ENCODE measurements at places on chromosomes 4 and X. TPM values are rescaled to one million over a fixed set of nuclear protein-coding genes. Genes with fewer than 3 reads are reported as not detected.

DNA sequence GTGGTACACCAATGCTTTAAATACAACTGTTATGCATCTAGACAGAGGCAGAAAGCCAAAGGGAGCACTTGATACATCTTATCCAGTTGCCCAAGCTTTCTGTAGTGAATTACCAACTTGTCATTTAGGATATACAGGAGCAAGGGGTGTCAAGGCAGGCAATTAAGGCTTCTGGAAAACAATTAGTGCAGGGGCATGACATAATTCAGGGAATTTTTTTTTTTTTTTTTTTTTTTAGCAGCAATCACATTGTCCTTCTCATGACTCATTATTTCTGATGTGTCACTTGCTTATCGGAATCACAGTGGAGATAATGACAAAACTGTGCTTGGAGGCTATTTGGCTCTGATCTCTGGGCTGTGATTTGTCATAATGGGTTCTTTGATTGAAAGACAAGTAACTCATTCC, 259.5 kb downstream of the ARHGAP24 start:
- no peak for DNase-seq

DNA sequence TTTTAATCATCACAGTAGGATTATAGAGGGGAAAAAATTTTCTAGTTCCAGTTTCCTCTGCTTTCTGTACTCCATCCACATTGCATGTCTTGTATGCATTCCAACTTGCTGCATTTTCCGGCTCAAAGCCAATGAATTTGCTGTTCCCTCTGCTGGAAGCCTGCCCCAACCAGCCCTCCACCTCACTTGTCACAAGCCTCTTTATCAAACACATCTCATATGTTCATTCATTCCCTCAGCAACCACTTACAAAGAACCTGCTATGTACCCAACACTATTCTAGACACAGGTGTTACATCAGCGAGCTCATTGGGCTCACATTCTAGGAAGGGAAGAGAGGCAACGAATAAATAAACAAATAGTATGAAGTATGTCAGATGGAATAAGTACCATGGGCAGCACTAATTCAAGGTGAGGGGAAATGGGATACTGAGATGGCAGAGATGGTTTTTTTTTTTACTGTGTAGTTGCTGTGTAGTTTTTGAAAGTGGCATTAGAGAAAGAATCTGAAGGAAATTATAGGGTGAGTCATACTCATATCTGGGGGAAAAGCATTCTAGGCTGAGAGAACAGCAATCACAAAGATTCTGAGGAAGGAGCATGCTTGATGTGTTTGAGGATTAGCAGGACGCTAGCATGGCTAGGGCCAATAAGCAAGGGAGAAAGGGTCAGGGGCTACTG, 332.5 kb downstream of the PDGFC start:
- DNase-seq: no peak

DNA sequence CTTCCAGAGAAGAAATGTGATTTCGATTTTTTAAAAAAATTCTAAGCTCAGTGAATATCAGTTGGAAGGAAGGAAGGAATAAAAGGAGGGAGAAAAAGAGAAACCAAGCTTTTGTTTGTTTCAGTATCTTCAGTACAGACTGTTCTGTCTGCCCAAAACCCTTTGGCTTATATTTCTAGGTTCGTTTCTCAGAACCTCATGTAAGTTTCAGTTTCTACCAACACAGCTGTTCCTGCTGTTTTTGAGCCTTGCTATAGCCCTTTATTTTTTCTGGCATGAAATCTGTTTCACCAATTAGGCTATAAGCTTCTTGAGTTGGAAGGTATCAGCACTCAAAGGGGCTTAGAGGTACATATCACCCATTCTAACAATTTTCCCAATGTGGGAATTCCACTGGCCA, 157.9 kb downstream of the GBA3 start:
- no peak for DNase-seq

- DNase-seq: no peak
These were observed 16.7 kb upstream of the KLF3 start for GRCh38 chr4:38647101-38647819.

DNA sequence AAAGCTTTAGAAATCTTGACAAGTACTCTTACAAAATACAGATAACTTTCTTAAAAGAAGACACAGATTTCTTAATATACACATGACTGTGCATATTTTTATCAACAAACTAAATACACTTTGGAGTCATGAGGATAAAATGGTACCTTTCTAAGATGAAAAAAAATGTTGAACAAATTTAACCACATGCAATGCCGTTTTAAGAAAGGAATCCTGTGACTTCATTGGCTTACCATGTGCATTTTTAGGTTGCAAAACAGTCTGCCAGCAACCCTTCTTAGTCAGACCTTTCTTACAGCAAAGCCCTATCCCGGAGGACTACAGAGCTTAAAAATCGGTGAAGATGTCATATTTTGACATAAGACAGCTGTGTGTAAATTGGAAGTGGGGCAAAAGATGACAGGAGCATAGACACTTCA, 51.7 kb downstream of the GASK1B start:
- no peak for DNase-seq

- no peak for DNase-seq
These were observed 144.2 kb downstream of the PDLIM5 start for GRCh38 chr4:94595880-94596483.

GRCh38 chrX:67673741-67674274, 130.0 kb downstream of the AR start:
- no peak for DNase-seq

DNA sequence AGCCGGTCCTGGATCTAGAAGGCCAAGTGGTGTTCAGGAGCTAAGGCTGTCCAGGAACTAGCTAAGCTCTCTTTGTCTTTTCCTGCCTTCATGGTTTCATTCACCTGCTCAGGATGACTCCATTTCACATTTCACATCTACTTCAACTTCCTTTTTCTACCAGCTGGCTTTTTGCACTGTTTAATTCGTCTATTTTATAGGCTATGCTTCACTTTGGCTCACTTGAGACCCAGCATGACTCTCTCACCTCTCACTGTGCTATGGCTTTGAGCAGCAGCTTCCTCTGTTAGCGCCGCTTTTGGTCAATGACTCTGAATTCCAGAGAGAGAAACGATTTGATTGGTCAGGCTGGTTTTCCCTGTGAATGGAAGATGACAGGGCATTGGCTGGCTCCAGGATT, 213.5 kb upstream of the CLNK start:
- DNase-seq: no peak

GRCh38 chr4:139594591-139595185, 38.7 kb upstream of the SETD7 start:
- DNase-seq: no peak

- DNase-seq: no peak
These were observed 5.5 kb upstream of the NR3C2 start for GRCh38 chr4:148447681-148448080.

DNA sequence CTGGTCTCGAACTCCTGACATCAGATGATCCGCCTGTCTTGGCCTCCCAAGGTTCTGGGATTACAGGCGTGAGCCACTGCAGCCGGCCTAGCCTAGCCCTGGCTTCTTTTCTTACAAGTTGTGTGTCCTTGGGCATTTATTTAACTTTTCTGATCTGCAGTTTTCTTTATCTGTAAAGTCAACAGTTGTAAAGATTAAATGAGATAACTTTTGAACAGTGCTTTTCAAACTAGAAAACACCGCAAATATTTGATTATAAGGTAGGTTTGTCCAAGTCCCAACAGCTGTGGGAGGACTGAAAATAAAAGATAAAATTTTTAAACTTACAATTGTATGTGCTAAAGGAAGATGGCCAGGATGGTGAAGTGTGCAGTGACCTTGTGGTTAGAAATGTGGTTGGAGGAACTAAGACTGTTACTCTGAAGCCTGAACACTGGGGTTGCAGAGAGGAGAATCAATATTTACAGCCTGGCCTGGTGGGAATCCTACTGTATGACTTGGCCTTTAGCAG, 44.8 kb downstream of the GSX2 start:
- DNase-seq: no peak

- no peak for DNase-seq
These were observed 27.9 kb upstream of the KIAA1210 start for GRCh38 chrX:119155416-119156035.

GRCh38 chrX:148755111-148755510, 254.7 kb downstream of the AFF2 start:
- DNase-seq: no peak

GRCh38 chr4:178611062-178611461, 1168.8 kb upstream of the AGA start:
- no peak for DNase-seq

DNA sequence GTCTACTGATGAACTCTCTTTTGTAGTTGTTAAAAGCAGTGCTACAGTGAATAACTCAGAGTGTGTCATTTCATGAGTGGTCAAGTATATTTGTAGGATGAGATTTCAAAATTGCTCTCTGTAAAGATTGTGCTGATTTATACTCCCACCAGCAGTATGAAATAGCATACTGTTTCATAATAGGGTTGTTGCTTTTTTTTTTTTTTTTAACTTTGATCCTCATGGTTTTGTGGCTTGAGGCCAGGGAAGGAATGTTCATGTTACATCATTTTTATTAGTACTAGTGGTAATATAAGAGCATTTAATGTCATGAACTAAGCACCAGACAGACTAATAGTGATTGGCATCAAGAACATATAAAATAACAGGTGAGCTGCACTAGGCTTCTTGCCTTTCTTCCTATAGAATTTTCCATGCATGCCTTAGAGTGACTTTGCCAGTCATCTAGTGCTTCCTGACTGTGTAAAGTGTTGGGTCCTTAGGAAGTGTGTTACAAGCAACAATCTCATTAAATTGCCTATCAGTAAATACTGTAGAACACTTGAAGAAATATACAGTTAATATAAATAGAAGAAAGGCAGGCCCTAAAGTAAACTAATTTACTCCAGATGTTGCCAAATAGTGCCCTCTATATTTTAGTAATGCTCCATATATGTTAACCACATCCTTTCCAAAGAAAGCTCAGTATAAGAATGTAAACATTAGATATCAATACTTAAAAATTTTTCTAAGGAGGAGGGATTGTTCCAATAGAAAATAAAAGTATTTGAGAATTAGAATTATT, 38.6 kb upstream of the MSMO1 start:
- no peak for DNase-seq

DNA sequence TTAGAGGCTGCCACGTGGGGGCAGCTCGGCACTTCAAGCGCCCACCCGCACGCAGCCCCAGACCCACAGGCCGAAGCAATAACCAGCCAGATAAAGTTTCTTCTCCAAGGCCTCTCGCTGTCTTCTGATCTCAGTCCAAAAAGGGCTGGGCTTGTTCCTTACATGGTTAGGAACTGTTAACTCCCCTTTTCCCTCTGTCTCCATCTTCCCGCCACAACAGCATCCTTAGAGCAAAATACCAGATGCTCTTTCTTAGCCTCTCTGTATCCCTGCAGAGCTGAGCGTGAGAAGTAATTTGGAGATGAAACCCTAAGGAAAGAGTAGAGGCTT, 23.4 kb upstream of the KIAA1210 start:
- no peak for DNase-seq

DNA sequence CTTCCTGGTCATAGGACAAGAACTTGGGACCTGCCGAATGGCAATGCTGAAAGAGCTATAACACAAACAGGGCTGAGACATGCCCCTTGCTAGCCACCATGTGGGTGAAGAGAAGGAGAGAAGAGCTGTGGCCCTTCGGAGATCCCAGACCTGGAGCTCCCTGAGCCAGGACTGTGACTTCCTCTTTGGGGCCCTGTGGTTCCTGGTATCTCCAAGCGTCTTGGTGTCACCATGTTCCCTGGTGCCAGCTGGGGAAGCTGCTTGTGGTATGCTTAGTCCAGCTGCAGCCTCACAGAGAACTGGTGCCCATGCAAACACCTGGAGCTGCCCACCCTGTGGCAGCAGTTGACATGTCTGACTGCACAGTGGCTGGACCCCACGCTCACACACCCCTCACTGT, 68.5 kb downstream of the NDNF start:
- DNase-seq: no peak

DNA sequence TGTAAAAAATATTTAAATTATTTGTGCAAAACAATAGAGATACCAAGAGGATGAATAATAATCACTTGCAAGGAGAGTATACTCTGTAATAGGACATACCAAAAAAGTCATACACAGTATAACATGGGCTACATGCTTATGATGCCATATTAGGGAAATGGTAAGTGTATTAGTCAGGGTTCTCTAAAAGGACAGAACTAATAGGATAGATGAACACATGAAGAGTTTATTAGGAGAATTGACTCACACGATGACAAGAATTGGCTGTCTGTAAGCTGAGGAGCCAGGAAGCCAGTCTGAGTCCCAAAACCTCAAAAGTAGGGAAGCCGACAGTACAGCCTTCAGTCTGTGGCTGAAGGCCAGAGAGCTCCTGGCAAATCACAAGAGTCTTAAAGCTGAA, 151.2 kb downstream of the DTHD1 start:
- DNase-seq: no peak

DNA sequence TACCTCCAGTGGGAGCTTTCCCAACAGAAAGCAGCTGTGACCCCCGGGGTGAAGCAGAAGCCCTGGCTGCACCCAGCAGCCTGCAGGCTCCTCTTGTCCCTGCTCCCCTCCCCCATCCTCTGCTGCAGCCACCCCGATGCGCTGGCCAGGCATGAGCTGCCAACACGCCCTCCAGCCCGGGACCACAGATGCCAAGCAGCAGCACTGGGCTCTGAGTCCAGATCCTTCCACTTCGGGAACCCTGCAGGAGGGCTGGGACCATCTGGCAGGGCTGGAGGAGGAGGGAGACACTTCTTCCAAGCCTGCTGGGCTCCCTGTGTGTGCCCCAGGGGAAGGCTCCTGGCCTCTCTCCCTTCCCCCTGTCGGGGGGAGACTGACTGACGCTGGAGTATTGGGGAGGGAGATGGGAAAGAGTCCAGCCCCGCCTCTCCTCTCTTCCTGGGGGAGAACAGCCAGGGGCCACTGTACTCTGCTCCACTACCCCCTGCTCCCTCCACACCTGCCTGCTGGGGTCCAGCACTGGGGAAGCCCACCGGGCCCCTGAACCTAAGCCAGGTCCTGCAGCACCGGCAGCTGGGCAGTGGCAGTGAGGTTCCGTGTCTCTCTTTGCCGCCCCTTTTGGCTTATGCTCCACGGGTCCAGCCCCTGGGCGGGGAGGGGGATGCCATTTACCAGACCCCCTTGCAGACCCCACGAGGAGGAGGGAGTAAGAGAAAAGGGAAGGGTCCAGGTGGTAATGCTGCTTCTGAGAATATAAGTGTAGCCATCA, 55.7 kb downstream of the PPP2R2C start:
- no peak for DNase-seq

The FAM13A gene
- 29.6 TPM for total RNA-seq

The LRIT3 gene
- total RNA-seq: 0.16 TPM

The RASL11B gene
- 0.77 TPM for total RNA-seq
